ENCODE measurements at places on chromosomes 16 and 17.

DNA sequence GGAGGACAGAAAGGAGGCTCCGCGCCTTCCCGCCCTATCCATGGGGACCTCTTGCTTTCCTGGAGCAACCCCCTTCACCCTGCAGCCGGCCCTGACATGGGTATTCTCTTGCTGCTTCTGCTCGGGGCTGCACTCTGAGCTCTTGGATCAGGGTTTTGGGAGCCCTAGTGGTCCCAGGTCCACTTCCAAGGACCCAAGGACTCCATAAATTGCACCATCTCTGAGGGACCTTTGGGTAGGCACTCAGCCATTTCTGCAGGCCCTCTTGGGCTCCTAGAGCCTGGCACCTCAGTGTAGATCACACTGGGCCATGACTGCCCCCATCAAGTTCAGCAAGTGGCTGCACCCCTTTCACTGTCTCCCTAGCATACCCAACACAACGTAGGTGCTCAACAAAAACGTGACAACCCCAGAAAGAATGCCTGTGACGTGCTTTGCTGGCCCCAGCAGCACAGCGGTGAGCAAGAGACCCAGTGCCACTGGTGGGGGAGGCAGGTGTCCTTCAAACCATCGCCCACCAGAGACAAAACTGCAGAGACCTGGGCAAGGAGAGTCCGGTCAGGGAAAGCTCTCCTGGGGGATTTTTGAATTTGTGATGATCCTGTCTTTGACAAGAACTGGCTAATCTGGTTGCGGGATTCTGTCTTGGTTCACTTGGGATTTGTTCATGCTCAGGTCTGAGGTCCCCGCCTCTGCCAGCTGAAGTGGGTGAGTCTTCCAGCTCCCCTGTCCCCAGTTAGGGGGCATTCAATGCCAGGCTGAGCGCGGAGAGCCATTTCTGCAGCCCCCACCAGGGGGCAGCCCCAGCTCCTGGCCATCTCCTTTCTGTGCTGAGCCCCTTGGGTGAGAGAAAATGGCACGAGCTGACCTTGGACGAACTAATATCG is 2.5 kb upstream of the RAB11FIP4 start:
- DNase-seq, result no peak

DNA sequence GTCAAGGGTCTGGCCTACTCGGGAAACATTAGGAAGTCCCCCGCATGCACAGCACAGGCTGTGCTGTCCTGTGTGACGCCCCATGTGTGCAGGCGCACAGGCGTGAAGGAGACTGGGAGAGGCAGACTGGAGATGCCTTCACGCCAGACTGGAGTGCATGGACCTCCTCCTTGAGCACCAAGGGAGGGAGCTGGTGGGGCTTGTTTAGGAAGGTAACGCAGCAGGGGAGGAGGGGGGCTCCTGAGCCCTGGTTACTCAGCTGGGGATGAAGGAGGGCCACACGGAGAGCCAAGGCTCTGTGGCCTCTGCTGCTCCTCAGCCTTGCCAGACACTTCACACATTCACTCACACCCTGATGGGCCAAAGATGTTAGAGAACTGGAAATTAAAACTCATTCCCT is 7.7 kb downstream of the HSDL1 start:
- DNase-seq, result no peak

DNA sequence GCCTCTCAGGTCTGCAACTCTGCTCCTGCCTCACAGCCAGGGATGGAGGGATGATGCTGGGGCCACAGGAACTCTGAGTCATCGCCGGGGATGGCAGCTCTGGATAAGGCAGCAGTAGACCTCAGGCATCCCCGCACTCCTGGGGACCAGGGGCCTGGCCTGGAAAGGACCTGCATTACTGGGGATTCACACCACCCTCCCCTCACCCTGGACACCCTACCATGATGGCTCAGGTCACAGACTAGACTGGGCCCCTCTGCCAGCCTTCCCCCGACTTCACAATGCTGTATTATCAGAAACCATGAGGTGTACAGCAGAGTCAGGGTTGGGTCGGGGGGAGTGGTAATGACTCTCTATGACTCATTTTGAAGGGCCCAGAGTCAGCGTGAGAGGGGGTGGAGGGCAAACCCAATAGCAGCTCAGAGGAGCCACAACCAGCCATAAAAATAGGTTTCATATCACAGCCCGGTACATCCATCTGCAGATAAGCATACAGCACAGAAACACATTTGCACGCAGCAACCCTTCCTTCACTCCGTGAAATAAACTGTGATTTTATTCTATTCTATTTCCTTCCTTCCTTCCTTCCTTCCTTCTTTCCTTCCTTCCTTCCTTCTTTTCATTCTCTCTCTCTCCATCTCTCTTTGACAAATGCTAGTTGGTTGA is 28.8 kb downstream of the DYNLRB2 start:
- DNase-seq, result no peak

DNA sequence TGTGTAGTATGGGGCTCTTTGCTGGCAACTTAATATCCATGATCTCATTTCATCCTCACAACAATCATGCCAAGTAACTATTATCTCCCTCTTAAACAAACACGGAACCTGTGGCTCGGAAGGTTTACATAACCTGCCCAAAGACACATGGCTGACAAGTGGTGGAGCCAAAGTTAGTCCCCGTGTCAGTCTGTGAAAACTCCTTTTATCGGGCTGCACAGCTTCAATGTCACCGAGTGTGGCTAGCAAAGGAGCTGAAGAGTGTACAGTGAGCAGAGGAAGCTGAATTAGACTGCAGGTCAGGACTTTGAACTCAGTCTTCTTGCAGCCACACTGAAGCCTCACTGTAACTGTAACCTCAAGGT is 80.3 kb downstream of the PARN start:
- no peak for DNase-seq

DNA sequence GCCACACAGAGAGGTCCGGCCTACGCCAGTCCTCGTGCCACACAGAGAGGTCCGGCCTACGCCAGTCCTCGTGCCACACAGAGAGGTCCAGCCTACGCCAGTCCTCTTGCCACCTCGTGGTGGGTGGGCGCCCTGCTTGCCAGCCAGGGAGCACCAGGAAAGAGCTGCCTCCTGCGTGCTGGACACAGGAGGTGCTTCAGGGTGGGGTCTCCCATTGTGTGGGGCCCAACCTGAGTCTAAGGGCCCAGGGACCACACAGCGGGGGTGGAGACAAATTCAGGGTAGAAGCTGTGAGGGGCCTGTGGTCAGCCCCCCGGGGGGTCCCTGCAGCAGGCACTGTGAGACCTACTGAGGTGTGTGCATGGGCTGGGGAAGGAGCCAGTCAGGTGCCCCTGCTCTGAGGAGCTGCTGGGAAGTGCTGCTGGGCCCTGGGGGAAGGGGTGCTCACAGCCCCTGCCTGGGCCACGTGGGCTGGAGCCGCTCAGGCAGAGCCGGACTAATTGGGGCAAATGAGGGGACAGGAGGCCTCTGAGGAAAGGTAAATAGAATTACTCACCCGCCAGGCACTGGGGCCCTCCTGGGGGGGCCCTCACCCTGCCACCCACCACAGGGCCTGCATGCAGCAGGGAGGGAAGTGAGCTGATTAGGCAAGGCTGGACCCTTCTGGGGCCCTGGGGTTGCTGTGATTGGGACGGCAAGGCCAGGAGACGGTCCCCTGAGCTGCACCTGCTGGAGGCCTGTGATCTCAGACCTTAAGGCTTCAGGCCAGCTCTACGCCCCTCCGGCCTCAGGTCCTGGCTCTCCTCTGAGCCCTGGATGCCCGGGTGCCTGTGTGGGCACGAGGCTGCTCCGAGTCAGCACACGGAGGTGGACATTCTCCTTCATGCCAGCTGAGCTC is 11.0 kb downstream of the GCGR start:
- DNase-seq, result no peak

GRCh38 chr16:57637020-57637419 is 8.6 kb downstream of the ADGRG1 start:
- DNase-seq, result no peak

- peak; percentile 89 for DNase-seq
These were observed 3.4 kb downstream of the SLC16A5 start for GRCh38 chr17:75090871-75091854.

DNA sequence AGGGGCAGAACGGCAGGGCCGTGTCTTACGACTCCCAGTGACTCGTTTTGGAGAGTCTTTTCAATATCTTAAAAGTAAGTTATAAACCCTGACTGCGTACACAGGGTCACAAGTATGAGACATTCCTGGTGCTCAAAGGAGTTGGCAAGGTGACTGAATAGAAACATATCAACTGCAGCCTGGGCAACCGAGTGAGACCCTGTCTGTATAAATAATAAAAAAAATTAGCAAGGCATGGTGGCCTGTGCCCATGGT is 83.3 kb downstream of the PGS1 start:
- DNase-seq, result no peak

DNA sequence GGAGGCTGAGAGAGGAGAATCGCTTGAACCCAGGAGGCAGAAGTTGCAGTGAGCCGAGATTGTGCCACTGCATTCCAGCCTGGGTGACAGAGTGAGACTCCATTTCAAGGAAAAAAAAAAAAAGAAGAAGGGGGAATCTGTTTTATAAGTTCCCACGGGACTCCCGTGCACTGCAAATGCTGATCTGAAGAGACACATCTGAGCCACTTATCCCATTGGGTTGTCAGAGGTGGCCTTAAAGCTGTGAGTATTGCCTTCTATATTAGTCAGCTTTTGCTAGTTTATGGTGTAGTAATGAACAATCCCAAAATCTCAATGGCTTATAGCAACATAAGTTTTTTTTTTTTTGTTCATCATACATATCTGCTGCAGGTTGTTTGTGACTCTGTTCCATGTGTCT is 82.8 kb downstream of the MRM1 start:
- no peak for DNase-seq

DNA sequence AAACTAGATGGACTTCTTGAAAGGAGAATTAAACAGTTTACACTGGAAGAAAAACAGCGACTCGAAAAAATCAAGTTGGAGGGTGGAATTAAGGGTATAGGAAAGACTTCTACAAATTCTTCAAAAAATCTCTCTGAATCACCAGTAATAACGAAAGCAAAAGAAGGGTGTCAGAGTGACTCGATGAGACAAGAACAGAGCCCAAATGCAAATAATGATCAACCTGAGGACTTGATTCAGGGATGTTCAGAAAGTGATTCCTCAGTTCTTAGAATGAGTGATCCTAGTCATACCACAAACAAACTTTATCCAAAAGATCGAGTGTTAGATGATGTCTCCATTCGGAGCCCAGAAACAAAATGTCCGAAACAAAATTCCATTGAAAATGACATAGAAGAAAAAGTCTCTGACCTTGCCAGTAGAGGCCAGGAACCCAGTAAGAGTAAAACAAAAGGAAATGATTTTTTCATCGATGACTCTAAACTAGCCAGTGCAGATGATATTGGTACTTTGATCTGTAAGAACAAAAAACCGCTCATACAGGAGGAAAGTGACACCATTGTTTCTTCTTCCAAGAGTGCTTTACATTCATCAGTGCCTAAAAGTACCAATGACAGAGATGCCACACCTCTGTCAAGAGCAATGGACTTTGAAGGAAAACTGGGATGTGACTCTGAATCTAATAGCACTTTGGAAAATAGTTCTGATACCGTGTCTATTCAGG is 85.0 kb downstream of the C17orf58 start:
- no peak for DNase-seq

DNA sequence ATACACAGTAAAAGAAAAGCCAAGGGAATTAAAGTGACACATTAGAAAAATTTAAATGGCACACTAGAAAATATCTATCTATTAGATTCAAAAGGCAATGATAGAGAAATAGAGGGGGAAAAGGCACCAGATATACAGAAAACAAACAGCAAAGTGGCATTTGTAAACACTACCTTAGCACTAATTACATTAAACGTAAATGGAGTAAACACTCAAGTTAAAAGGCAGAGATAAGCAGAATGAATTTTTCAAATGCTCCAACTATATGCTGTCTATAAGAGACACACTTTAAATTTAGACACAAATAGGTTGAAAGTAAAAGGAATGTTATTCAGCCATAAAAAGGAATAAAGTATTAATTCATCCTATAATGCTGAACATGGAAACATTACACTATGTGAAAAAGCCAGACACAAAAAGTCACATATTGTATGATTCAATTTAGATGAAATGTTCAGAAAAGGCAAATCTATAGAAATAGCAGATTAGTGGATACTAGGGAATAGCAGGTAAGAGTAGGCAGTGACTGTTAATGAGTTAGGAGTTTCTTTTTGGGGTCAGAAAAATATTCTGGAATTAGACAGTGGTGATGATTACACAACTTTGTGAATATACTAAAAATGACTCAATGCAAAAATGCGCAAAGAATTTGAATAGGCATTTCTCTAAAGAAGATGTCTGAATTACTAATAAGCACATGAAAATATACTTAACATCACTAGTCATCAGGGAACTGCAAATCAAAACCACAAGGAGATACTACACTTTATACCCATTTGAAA is 92.4 kb downstream of the BRIP1 start:
- no peak for DNase-seq

DNA sequence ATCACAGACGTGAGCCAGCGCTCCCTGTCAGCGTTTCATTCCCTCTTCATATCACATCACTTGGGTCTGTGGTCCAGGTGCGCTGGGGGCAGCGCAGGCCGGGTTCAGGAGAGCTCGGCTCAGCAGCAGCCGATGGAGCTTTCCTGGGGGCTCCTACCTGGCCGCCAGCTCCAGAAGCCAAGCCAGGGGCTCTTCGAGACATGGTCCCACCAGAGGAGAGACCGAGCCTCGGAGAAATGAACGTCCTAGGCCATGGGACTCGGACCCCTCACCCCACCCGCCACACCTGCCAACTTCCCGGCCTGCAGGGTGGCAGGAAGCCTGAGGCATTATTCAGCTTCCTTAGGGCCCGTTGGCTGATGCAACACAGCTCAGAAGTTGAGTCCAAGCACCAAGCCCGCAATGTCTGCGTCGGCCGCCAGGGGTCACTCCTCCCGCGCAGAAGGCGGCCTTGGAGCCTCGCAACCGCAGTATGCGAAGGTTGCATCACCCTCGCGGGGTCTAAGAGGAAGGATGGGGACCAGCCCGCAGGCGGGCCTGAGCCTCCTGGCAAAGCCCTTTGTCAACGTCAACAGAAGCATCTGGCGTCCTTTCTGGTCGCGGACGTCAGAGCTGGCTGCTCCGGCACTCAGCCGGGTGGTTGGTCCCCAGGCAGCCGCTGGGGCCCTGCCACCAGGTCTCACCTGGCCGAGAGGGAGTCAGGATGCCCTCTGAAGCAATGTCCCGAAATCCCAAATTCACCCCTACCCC is 13.2 kb upstream of the KLHDC4 start:
- peak; percentile 96 for DNase-seq

DNA sequence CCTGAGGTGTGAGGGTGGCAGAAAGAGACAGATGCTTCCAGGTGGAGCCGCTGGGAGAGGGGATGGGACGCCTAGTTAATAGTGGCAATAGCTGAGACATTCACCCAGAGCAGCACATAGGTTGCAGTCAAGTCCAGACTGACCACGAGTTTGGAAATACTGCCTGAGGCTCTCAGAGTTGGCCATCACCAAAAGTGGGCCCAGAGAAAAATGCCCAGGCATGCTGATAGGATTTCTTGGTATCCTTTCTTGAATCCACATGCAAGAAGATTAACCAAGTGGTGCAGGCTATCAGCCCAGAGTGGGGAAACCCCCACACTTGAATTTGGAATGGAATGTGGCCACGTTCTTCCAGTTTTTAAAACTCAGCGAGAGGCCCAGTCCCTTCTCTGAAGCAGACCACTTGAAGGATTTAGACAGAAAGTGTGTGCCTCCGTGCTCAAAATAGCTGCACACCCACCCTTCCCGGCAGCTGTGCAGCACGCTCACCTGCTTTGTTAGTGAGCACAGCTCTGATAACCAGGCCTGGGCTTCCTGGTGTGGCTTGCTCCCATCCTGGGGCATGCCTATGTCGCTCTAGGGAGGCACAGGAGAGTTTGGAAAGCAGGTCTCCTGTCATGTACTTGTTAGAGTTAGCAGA is 35.7 kb downstream of the PLD6 start:
- DNase-seq, result no peak

- DNase-seq, result no peak
These were observed at the start of gene RRAD for GRCh38 chr16:66925322-66925840. Gene RRAD (minus strand): TSS chr16:66925535. CDS start chr16:66925179, 356 bp downstream.

- DNase-seq, result no peak
These were observed 1.8 kb downstream of the SRCIN1 start for GRCh38 chr17:38603786-38604478.
